ENCODE measurements at places on chromosomes 7 and 10.

- no peak for DNase-seq
These were observed 52.0 kb downstream of the ABCC2 start for GRCh38 chr10:99834410-99834809.

DNA sequence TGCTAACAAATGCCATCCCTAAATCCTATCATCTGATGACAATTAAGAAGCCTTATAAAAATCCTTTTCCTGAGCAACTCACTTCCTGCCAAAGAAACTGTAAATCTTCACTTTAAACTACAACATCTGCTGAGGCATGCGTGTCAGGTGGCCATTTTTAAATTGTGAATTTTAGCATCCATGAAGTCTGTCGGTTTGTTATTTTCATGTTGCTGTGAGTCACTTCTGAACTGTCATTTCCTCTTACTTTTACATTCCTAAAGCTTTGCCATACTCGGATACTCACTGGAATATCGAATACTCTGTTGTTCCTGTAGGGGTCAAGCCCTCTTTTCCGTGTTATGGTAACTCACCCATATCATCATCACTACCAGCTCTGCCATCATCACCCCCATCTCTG, 34.3 kb upstream of the TMEM26 start:
- no peak for DNase-seq

DNA sequence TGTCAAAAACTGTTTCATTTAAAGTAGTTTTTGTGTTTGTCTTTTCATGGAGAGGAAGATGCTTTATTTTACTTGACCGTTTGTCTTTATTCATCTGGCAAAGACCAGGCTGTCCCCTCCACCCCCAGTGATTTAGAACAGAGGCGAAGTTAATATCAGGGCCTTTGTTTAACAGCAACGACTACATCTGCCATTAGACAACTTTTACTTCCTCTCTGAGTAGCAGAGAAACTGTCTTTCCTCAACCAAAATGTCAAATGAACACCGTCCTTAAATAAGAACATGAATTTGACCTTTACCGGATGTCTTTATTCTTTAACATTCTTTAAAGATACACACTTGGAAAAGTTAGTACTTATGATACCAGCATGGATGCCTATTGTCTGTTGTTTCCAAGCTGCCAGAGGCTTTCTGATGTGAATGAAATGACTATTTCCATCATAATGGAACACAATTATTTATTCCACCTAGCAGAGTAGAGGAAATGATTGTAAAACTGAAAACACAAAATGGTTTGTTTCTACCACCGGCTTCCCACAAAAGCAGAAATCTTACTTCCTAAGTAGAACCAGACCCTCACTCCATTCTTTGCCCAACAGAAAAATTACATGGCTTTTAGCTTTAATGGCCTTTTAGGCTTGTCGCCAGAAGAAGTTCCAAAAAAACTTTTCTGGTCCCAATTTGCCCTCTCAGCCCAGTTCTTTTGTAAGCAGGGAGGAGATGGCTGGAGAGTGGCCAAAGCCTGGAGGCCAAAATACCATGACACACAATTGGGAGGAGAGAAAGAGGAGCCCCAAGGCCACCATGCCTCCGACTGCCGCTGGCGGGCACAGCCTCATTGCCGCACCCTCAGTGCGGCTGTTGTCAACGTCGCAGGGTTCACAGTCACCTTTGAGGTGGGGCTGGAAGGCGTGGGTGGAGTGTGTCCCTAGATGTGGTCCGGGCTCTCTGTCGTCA, 168.5 kb downstream of the TEX36 start:
- DNase-seq: no peak

DNA sequence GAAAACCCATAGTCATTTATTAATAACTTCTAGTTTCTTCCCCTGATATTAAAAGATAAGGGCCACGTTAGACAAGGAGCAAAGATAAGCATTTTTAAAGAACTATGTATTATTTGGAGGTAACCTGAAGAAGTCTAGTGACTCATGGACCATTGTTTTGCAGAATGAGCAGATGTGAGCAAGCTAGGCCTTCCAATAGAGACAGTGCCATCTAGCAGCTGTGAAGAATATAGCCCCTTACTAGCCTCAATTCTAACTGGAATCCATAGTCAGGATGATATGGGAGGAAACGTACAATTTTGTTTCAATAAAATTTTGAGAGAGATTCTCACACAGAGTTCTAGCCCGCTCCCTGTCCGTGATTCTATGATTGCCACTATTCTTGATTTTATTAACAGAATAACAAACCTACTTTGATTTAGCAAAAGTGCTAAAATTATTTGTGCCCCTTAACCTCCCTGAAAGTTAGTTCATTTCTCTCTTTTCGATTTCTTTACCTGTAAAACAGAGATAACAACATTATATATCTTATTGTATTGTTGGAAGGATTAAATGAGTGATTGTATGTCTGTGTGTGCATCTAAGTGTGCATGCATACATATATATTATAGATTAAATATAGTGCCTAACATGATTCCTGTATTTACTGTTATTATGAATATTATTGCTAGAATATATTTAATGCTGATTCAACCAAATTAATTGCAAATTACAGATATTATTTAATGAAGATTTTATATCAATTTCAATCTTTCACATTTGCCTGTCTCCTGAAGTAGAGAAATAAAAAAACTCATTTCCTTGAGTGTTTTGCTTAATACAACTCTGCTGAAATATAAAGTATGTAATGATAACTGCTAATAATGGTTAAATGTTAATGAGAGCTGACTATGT, 22.7 kb downstream of the FAM237B start:
- no peak for DNase-seq

- DNase-seq: no peak
These were observed 214.1 kb downstream of the ADK start for GRCh38 chr10:74365109-74365508.

DNA sequence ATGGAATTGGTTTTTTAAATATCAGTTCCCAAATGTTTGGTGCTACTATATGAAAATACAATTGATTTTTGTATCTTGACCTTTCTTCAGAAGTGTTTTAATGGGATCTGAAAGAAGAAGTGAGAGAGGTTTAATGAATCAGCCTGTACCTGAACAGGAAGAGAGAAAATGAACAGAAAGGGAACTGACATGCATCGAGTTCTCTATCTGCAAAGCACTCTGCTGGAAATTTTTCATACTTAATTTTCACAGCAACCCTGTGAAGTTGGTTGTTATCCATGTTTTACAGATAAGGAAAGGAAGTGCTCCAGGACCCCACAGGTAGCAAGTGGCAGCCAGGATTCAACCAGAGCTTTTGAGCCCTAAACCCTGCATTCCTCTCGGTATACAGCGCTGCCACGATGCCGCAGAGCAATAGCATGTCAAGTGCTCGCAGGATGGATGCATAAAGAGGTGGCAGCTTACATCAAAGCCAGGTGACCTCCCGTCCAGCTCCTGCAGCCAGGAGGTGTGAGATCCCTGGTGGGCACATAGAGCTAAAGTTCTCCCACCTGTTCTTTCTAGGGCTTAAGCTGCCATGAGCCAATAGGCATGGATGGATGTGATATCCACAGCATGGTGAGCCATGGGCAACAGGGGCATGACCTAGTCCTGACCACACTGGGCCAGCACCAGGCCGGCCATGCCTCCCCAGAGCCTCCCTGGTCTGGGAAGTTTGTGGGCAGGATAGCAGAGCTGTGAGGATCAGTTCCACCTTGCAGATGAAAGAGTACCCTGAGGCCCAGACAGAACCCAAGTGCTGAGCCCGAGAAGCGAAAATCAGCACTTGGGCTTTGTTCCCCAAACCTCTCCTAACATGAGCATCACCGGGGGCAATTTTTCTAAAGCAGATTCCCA, 57.2 kb downstream of the CALML3 start:
- no peak for DNase-seq

- DNase-seq: no peak
These were observed 258.6 kb downstream of the PAXIP1 start for GRCh38 chr7:154744256-154744860.

GRCh38 chr10:66204838-66205237, 721.0 kb upstream of the LRRTM3 start:
- no peak for DNase-seq

GRCh38 chr7:74344132-74344496, 54.9 kb downstream of the CLIP2 start:
- DNase-seq: no peak

- DNase-seq: no peak
These were observed 272.7 kb upstream of the VWC2 start for GRCh38 chr7:49500741-49501140.

DNA sequence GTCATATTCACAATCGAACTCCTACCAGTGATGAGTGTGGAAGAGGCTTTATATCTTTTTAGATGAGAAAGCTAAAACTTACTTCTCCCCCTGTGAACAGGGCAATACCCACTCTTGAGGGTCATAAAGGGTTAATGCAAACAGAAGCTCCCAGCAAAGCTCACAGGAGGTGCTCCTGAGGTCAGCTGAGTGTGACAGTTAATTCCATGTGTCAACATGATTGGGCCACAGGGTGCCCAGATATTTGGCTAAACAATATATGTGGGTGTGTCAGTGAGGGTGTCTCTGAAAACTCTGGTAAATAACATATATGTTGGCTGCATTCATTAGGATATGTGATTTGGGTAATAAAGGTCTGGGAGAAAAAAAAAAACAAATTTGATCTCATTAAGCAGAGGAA, 86.0 kb downstream of the HIP1 start:
- DNase-seq: no peak

GRCh38 chr7:38795593-38795992, 113.4 kb downstream of the VPS41 start:
- DNase-seq: no peak

DNA sequence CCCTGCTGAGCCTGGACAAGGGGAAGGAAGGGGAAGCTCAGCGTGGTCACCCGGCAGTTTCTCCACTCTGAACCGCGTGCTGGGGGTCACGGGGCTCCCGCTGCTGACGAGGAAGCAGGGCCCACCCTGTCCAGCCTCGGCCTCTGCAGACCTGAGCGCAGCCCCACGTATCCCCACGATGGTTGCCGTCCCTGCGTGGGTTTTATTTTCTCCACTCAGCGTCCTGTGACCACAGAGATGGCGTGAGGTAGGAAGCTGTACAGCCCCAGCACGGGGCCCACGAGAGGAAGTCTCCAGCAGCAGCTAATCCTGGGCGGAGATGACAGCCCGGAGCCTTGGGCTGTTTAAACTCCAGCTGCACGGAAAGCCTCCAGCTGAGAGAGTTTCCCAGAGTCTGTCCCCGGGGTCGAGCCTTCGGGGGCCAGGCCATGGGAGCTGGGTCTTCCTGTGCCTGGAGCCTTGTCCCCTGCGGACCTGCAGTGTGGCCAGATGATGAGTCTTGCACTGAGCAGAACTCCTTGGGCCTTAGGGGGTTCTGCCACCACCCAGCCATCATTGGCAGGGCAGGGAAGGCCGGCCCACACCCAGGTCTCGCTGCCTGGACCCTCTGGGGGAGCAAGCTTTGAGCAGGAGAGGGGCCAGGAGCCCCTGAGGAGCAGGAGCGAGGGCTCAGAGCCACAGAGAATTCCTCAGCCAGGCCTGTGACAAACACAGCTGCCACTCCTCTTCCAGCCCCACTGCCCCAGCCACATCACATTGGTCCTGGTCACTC, 72.8 kb upstream of the FAM20C start:
- peak; percentile 60 for DNase-seq

GRCh38 chr10:49426490-49427360, 30.8 kb upstream of the DRGX start:
- no peak for DNase-seq

Data from CD4-positive, alpha-beta T cell (primary cell).